K562 (cell line): ENCODE measurements at places on chromosomes 2 and 18.

DNA sequence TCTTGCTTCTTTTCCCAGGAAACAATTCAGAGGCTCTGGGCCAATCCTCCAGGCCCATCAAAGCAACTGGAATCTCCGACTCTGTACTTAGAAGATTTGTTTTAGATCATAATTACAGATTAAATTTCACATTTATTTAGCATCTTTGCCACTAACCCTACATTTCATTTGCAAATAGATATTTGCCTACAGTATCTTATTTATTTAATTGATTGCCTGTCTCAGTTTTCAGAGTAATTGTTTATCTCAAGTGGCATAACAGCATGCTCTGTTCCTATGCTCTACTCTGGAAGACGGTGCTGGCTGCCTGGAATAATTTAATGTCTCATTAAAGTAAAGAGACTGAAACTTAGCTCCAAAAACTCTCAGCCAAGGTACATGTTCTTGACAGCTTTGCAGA is 213.4 kb downstream of the HNMT start:
- DNase-seq, result no peak

- no peak for DNase-seq
Observed at GRCh38 chr2:95329891-95330793, 33.0 kb downstream of the KCNIP3 start.

DNA sequence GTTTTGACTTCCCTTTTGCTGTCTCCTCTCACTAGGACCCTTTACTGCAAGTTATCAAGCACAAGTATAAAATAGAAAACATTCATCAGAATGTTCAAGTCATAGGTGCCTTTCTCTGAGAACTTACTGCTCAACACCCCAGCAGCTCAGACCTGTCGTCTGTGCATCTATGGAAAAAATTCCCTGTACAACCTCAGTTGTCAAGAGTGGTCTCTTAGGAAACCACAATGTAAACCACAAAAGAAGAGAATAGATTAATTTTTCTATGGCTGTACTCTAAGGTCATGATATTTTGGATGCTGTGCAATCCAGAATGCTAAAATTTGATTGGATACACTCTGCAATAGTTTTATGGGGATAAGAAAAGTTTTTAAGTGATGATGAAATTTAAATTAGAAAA is 84.1 kb downstream of the RBMS1 start:
- DNase-seq, result no peak

DNA sequence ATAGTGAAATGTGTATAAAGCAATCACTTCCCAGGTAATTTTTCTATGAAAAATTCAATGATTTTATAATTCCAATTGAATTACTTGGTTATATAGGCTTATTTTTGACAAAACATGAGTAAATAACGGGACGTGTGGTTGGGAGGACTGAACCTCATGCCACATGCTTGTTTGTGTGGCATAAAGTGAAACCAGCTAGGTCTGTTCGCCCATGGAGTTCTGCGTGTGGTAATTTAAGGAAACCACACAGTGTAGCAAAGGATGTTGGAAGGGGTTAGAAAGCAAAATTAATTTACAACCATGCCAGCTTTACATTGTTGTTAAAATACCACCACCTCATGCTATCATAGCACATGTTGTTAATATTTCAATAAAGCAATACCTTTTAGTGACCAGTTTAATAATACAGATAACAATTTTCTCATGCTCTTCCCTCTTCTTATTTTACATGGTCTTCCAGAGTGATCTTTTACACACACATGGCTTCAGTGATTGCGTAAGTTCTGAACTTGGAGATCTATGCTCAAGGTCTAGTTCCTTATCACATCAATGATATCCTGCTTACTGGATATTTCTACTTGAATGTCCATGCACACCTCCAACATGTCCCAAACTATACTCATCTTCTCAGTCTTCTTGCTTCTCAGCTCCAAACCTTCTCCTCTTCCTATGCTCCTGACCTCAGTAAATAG is 156.4 kb upstream of the ITGA4 start:
- no peak for DNase-seq

- peak; percentile 59 for DNase-seq
Observed at GRCh38 chr18:80157708-80158343, 48.8 kb downstream of the ADNP2 start.

- no peak for DNase-seq
Observed at GRCh38 chr2:83386549-83386948, 1072.5 kb downstream of the SUCLG1 start.

DNA sequence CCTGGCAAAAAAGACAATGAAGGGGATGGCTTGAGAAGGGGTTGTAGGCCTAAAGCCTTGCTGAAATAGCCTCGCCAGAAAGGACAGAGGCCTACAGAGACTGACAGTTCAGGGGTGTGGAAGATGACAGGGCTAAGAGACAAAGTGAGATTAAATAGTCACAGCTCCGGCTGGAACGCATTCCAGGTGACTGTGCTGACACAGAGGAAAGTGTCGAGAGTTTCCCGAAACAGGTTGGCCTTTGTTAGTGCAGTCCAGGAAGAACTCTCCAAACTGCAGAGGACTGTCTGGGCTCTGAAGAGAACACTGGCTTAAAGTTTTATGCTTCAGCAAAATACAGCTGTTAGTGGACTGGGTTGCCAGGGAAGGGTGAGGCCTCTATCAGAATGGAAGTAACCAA is 52.8 kb downstream of the METTL4 start:
- DNase-seq, result no peak

GRCh38 chr2:200319548-200320337 is 13.2 kb downstream of the SPATS2L start:
- no peak for DNase-seq

GRCh38 chr2:40394031-40394430 is 57.9 kb downstream of the SLC8A1 start:
- DNase-seq, result no peak
